ENCODE measurements at places on chromosomes 1 and 21.

DNA sequence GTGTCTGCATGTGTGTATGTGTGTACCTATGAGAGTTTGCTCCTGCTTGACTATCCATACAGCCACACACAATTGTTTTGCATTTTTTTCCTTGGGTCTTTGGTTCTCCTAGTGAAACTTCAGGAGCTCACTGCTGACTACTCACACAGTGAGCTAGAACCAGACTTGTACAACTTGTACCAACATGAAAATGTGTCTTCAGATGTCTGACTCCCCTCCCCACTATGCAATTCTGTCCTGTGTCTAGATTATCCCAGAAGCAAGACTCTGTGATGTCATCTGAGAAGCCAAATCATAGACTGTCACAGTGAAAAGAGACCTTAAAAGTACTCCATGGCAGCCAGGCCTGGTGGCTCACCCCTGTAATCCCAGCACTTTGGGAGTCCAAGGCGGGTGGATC, 49.7 kb downstream of the ELAVL4 start:
- no peak for DNase-seq

DNA sequence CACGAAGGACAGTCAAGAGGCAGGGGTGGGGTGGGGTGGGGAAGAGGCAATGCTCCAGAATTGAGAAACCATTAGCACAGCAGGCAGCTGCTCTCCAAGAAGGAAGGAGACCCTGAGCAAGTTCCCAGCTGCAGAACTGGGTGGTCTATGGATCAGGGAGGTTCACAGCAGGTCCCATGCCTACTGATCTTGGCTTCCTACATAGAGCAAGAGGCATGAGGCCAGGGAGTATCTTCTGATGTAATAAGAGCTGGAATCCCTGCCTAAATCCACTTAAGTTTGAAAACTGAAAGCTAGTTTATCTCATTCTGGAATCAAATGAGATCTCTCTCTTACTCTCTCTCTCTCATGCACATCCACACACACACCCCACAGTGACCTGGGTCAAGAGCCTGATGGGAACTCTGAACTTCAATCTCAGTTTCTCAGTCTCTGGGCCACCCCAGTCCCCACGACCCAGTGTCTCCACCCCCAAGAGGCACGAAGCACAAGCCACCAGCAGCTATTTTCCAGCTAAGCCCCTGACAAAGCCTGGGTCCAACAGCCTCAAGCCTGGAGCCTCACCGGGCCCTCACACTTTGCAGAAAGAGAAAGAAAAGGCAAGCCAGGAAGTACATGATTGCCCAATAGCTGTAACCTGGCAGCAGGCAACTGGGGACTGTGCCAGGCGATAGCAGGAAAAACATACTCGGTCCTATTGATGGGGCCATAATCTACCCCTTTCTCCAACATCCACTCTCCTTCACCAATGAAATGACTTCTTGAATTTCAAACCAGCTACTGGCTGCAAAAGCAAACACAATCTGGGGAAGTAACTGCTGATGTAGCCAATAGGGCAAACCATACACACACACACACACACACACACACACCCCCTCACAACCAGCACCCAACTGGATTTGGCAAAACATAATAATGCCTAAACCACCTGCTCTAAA, 2.2 kb downstream of the NUAK2 start:
- no peak for DNase-seq

- DNase-seq, result no peak
These were observed 14.4 kb upstream of the THEM5 start for GRCh38 chr1:151867765-151868411.

GRCh38 chr21:41369920-41370839, 8.4 kb downstream of the MX2 start:
- DNase-seq, result no peak

DNA sequence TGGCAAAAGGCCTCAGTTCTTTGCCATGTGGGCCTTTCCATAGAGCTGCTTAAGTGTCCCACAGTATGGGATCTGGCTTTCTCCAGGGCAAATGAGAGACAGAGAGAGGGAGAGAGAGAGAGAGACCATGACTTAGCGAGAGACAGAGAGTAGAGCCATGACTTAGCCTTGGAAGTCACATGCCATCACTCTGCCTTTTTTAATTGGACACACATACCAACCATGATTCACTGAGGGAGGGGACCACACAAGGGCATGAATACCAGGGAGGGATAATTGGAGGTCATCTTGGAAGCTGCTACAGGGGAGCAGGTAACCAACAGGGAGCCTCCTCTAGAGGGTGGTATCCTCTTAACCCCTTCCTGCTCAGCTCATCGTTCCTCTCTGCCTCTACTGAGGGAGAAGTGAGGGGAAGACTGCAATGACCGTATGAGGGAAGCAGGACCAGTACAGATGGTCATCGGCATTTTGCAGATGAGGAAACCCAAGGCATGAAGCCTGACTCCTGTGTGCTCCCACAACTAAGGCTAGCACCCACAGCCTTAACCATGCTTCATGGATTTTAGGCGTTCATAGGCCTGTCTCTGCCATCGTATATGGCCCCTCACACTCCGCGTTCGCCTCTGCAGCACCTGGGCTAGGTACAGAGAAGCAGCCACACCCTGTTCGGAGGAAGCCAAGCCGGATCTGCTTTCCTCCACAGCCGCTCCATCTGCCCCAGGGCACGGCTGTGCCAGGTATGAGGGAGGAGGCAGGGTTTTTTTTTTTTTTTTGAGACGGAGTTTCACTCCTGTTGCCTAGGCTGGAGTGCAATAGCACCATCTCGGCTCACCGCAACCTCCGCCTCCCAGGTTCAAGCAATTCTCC, 38.6 kb downstream of the MEF2D start:
- no peak for DNase-seq

DNA sequence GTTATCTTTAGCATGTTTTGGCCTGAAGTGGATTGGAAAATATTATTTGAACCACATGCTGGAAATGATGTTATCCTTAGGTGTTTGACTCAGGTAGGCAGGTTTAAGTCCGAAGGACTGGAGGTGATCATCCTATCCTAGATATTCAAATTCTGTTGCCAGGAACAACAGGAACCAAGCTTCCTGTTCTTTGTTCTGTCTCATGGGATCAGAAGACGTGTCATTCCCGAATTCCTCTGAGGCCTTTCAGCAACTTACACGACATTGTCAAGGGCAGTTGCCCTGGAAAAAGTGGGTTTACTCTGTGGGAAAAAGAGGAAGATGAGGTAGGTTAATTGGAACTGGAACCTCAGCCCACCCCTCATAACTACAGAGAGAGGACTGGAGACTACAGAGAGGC, 36.6 kb downstream of the SLAMF6 start:
- DNase-seq, result no peak

- no peak for DNase-seq
These were observed 411.9 kb downstream of the ZP4 start for GRCh38 chr1:237478842-237479241.

- no peak for DNase-seq
These were observed 5.5 kb upstream of the CD244 start for GRCh38 chr1:160868141-160868540.

GRCh38 chr1:212771341-212771740, 20.2 kb downstream of the NSL1 start:
- DNase-seq, result no peak

GRCh38 chr1:244339073-244339692, 112.5 kb downstream of the ADSS2 start:
- DNase-seq, result no peak

GRCh38 chr1:147676311-147677085, 6.2 kb upstream of the ACP6 start:
- no peak for DNase-seq

DNA sequence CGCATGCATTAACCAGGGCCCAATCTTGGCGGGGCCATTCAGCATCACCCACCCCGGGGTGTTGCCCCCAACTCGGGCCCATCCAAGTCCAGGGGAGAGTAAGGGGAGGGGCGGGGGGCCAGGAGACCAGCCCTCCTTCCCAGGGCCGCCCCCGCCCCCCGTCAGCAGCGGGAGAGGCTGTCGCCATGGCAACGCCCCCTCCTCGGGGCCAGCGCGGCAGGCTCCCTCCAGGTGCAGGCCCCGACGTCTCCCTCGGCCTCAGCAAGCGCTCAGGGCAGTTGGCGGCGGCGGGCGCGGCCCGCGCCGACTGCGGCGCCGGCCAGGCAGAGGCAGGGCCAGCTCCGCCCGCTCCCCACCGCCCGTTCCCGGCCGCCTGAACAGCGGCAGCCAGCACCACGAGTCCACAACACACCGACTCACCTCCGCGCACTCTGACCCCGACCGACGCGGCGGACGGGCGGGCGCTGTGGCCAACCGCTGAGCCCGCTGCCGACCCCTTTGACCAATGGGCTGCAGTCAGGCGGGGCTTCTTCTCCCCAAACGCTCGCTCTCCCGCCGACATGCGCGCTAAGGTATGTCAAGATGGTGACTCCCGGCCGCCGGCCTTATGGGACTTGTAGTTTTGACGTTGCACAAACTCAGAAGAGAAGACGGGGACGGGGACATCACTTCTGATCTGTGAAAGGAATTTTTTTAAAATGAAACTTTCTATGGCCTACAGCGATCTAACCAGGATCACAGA, at the start of gene ERI3:
Gene ERI3, minus strand, starts transcription at position 418 of the 742 bp plus-strand sequence. Its CDS starts 231 bp downstream, at position 187.
- peak; percentile 95 for DNase-seq

DNA sequence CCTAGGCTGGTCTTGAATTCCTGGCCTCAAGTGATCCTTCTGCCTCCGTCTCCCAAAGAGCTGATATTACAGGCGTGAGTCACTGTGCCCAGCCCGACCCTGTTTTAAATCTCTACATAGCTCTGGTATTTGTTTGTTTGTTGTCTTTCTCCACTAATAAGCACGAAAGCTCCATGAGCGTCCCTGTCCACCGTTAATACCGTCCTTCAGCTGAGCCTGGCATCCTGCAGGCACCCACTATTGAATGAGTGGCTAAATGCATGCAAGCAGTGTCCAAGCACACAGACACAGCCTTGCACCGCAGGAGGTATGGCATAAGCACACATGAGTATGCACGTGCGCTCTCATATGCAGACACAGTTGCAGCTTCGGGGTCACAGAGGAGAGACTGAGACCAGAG, 4.5 kb upstream of the COL16A1 start:
- no peak for DNase-seq

DNA sequence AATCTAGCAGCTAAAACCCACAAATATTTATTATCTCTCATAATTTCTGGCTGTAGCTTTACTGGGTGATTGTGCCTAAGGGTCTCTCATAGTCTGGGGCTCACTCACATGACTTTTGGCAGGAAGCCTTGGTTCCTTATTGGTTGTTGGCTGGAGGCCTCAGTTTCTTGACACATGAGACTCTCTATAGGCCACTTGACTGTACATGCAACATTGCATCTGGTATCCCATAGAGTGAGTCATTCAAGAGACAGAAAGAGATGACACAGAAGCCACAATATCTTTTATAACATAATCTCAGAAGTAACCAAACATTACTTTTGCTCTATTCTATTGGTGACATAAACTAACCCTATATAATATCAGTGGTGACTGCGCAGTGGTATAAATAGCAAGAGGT, 128.5 kb upstream of the HNRNPU start:
- no peak for DNase-seq

DNA sequence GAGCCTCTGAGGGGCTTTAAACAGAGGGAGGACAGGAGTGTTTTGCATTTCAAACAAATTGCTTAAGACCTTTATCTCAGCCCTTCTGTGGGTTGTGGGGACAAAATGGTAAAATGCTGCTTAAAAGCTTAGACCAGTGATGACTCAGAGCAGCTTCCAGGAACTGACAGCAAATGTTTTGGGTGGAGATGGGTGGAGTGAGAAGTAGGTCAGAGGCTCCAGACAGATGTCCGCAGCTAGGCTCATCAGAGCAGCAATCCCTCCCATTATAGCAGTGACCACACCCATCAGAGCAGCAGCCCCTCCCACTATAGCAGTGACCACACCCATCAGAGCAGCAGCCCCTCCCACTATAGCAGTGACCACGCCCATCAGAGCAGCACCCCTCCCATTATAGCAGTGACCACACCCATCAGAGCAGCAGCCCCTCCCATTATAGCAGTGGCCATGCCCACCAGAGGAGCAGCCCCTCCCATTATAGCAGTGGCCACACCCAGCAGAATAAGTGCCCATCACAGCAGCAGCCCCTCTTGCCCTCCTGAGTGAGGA, 532.2 kb downstream of the MATN1 start:
- DNase-seq, result peak; percentile 9

GRCh38 chr1:186139701-186140100, 235.4 kb downstream of the TPR start:
- no peak for DNase-seq

DNA sequence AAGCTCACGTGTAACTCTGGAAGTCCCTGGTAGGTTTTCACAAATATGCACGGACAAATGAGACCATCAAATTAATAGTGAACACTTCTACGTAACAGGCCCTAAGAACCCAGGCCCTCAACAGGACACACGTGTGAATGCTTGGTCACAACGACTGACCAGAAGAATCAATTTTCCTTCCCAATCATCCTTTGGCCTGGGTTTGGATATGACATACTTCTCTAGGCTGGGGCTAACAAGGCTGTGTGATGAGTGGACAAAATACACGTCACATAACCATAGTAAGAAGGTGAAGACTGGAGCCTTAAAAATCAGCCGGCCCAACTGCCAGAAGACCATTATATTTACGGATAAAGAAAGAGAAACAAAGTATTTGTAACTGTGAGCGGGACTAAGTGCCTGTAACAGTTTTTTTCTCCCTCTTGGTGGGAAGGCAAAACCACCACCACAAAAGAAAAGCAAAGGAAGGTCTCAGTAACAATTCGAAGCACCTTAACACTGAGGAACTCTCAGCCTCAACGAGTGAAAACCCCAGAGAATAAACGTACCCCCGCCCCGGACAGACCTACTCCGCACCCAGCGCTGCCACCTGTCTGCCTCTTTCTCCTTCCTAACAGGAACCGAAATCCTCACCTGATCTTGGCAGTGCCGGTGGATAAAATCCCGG, 450 bp downstream of the SDE2 start:
- no peak for DNase-seq
